ENCODE measurements at places on chromosomes 1 and 21.

DNA sequence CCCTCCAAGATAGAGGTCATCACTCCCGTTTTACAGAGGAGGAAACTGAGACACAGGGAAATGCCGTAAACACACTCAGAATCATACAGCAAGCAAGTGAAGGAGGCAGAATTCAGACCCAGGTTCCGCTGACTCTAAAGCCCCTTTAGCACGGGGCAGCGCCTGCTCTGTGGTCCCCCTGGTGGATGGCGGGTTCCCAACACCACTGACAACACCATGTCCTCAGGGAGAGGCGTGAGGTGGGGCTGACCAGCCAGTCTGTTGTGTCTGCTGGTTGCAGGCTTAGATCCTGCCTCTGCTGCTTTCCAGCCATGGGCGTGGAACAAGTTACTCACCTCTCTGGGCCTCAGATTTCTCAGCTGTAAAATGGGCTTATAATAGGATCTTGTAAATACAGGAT lies 617.3 kb downstream of the MATN1 start:
- no peak for DNase-seq

GRCh38 chr1:164706606-164706987 lies 147.6 kb downstream of the PBX1 start:
- DNase-seq: no peak

GRCh38 chr1:32125313-32125712 lies 17.5 kb downstream of the KPNA6 start:
- DNase-seq: no peak

- DNase-seq: no peak
Observed at GRCh38 chr1:162187687-162188276, 118.3 kb downstream of the NOS1AP start.

- DNase-seq: no peak
Observed at GRCh38 chr1:152654110-152654509, 9.1 kb upstream of the LCE2D start.

GRCh38 chr1:183370399-183371058 lies 47.7 kb downstream of the NMNAT2 start:
- no peak for DNase-seq

DNA sequence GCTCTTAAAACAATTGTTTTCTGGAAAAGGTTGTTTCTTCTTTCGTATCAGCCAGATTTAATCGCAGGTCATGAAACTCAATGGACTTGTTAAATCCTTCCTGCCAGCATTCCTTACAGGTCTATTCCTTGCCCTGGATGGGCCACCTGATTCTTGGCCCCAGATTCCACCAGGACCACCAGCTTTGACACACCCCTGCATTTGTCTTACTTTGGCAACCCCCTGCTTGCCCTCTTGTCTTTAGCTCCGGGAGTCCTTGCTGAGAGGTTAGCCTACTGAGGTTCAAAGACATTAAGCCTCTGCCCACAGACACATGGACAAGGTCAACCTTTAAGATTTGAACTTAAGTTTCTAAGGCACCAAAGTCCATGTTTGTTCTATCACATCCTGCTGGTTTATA lies 27.1 kb upstream of the DAB1 start:
- DNase-seq: no peak

DNA sequence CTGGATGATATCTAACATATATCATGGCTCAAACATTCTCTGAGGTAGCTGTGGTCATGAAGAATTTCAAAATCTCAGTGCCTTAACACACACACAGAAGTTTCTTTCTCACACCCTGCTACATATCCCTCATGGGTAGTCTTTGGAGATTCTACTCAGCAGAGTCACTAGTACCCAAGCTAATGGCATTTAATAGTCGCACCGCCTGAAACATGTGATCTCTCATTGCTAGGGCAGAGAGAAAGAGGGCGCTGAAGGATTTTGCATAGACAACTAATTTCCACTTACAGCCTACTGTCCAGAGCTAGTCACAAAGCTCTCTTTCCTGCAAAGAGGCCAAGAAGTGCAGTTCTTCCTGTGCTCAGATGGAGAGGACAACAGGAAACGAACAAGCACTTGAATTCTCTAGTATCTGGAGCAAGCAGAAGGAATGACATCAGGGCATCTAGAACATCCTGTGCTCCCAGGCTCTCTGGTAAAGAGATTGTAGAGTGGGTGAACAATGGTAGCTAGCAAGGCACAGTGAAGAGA lies 183.4 kb upstream of the PTBP2 start:
- DNase-seq: no peak

GRCh38 chr1:34619256-34619655 lies 135.6 kb upstream of the GJB5 start:
- no peak for DNase-seq

- DNase-seq: no peak
Observed at GRCh38 chr1:160076295-160076694, 5.0 kb upstream of the KCNJ9 start.

GRCh38 chr1:236059011-236059410 lies 5.9 kb downstream of the NID1 start:
- no peak for DNase-seq

DNA sequence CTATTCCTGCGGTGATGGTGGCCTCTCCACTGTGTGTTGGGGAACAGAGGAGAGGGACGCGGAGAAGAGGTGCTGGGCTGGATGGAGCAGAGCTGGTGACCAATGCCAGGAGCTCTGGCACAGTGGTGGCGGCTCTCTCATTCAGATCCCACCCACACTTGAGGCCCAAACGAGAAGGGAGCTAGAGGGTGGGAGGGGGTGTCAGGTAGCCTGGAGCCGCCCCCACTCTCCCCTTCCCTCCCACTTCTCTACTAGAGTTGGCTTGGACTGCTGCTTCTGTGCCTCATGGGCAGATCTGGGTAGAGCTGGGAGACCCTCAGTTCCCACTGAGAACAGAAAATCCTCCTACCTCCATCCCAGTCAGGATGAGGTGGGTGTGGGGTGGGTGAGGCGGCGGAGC lies 3.5 kb downstream of the TTC39A start:
- DNase-seq: no peak

GRCh38 chr1:177589166-177589565 lies 380.7 kb downstream of the SEC16B start:
- no peak for DNase-seq

- DNase-seq: no peak
Observed at GRCh38 chr1:67427947-67428346, 2.3 kb downstream of the SERBP1 start.

DNA sequence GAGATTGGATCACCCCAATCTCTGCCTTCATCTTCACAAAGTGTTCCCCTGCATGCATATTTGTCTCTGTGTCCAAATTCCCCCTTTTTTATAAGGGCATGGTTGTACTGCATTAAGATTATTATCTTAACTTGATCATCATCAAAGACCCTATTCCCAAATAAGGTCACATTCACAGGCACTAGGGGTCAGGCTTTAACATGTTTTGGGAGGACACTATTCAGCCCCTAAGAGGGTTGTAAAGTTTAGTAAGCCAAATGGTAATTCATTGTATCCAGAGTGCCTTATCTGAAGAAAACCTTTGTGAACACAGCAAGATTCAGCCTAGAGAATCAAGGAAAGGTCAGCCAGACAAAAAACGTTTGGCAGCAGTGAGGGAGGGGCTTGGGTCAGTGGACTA lies 317.6 kb upstream of the PLD5 start:
- no peak for DNase-seq

All from activated T-helper 1 cell treated with Interleukin-2 at 50 U/mL for 16 hours (primary cell).